ENCODE measurements at places on chromosomes 4 and X. TPM values are rescaled to one million over a fixed set of nuclear protein-coding genes. Genes with fewer than 3 reads are reported as not detected.

Gene C4orf51
- not detected for total RNA-seq

Gene DIAPH2
- 7.8 TPM for total RNA-seq

Gene SFRP2
- total RNA-seq: 0.11 TPM

Gene PNCK
- not detected for total RNA-seq

Gene XAGE2
- not detected for total RNA-seq

Gene LIMCH1
- under 0.01 TPM for total RNA-seq

Gene BMP15
- not detected for total RNA-seq

Gene SLC49A3
- not detected for total RNA-seq

Gene USP26
- total RNA-seq: not detected

Gene ADH1C
- total RNA-seq: 0.08 TPM

Gene CLGN
- 0.78 TPM for total RNA-seq

Gene INTS12
- 21.9 TPM for total RNA-seq

Gene SERTM2
- total RNA-seq: not detected

Gene ADGRL3
- total RNA-seq: under 0.01 TPM

Gene PNPLA4
- 35.3 TPM for total RNA-seq

Gene ASMT
- not detected for total RNA-seq

Gene GRIA3
- 2.0 TPM for total RNA-seq

Gene TMPRSS11A
- not detected for total RNA-seq
